ENCODE measurements at places on chromosomes 7 and 10.

DNA sequence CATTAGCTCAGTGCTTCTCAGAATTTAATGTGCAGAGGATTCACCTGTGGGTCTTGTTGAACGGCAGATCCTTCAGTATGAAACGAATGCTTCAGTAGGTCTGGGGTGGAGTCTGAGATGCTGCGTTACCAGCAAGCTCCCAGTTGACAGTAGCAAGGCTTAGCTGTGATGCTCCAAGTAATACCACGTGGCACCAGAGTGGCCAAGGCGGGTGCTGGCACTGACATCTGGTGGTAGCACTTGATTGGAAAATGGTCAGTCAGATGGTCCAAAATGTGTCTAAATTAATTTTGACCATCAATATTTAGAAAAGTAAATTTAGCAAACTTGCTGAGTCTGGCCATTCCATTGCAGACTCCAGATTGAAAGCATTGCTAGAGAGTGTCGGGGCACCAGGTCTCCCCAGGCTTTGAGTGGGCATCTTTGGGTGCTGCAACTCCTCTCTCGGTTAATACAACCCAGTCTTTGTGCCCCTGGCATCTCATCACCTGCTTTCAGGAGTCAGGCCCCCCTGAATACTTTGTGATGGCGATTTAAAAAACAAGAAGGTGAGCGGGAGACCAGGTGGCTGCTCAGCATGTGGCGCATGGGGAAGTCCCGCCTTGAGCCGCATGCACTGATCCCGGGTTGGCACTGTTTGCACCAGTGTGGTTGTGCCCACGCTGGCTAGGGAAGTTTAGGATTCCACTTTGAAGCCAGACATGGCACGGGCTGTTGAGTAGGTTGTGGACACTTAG lies 130.1 kb downstream of the NT5C2 start:
- DNase-seq: no peak

DNA sequence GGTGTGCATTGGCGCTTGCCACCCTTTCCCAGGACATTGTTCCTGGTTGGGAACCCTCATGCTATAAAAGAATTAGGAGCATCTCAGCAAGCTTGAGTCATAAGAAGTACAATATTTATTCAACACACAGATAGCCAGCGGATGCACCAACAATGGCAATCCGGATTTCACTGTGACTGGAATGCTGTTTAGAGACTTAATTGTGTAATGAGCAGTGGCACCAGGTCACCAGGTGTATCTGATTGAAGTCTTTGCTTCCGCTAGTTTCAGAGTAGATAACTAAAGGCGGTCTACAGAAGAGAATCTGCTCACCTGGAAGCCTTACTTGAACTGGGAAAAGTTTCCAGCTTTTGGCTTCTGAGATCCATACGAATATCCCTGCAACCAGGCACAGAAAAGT lies 772.3 kb upstream of the GHITM start:
- DNase-seq: no peak

DNA sequence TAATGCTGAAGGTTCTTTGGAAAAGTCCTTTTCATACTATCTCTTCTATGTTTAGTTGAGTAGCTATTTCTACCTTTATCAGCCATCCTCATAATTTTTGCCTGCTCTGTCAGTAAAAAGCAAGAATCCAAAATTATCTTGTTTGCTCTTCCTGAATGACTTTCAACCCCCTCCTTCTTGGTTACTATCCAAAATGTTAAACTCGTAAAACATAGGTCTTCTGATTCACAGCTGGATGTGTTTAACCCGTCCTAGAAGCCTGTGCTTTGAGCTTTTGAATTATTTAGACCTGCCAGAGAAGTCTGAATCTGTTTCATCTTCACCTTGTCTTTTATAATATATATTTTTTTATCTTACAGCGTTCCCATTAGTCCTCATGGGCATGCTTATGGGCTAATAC lies 136.4 kb upstream of the MDFIC start:
- no peak for DNase-seq

- DNase-seq: no peak
These were observed 50.9 kb downstream of the TFAM start for GRCh38 chr10:58436071-58436470.

GRCh38 chr10:132183046-132183445 lies 3.7 kb upstream of the DPYSL4 start:
- peak; percentile 75 for DNase-seq

DNA sequence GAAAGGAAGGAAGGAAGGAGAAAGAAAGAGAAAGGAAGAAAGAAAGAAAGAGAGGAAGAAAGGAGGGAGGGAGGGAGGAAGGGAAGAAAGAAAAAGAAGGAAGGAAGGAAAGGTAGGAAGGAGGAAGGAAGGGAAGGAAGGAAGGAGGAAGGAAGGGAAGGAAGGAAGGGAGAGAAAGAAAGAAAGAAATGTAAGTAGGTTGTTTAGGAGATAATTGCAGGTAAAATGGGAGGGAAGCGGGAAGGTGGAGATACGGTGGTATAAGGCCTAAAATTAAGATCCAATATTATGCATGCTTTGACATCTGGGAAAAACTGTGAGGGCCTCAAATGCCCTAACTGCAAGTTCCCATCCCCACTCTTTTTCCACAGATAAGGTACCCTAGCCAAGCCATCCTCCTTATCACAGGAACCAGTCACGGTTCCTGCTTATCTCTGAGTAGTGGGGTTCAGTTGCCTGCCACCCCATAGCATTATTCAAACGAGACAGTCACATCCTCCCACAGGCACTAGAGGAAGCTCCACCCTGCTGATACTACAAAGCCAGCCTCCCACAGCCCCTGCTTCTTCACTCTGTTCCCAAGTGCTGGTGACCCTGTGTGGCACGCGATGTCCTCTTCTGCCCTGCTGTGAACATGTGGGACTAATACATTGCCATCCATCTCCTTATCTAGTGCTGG lies 28.7 kb downstream of the ST8SIA6 start:
- no peak for DNase-seq

GRCh38 chr10:24751716-24752115 lies 28.0 kb upstream of the ARHGAP21 start:
- no peak for DNase-seq

GRCh38 chr10:44913350-44914081 lies 2.4 kb downstream of the TMEM72 start:
- DNase-seq: peak; percentile 37

DNA sequence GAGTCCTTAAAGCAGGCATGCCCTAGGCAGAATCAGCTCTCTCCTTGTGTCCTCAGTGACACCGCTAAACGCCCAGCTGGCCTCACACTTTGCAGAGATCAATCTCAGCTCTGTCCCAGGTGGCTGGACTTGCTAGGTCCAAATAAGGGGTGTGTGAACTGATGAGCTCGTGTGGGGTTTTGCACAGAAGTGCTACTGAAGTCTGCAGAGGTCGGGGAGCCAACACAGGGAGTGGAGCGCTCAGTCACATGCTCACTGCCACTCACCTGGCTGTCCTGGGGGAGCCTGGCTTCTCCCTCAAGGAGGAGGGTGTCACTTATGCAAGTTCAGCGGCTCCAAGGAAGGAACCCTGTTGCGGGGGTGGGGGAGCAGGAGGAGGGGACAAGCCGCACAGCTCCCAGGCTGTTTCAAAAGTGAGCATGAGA lies 2.0 kb downstream of the ELN start:
- no peak for DNase-seq

- DNase-seq: no peak
These were observed 1060.6 kb upstream of the AUTS2 start for GRCh38 chr7:68537774-68538071.

- DNase-seq: peak; percentile 71
These were observed 15.0 kb upstream of the PCBD1 start for GRCh38 chr10:70903262-70903921.

DNA sequence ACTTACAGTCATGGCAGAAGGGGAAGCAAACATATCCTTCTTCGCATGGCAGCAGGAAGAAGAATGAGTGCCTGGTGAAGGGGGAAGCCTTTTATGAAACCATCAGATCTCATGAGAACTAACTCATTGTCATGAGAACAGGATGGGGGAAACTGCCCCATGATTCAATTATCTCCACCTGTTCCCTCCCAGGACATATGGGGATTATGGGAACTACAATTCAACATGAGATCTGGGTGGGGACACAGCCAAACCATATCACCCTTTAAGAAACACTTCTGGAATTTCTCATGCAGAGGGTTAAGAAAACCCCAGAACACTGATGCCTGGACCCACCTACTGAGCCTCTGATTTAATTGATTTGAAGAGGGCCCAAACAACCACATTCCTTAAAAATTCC lies 63.3 kb upstream of the DNAJB12 start:
- DNase-seq: no peak

GRCh38 chr10:1674501-1674900 lies 62.8 kb downstream of the ADARB2 start:
- no peak for DNase-seq

DNA sequence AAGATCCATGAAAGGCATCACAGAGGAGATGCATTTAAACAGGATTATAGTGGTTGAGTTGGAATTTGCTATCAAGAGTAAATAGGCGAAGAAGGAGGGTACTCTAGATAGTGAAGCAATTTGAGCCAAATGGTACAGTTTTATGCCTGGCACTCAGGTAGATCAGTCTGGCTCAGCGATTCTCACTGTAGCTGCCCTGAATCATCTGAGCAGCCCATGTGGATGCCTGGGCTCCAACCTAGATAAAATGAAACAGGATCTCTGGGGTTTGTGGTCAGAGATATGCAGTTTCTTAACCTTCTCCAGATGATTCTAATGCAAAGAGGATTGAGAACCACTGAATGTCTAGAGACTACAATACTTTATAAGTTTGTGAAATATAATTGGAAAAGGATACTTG lies 282.0 kb upstream of the FZD1 start:
- no peak for DNase-seq

GRCh38 chr7:126993626-126994213 lies 259.0 kb downstream of the GRM8 start:
- no peak for DNase-seq

GRCh38 chr10:100528921-100529474 lies 673 bp downstream of the NDUFB8 start:
- no peak for DNase-seq

DNA sequence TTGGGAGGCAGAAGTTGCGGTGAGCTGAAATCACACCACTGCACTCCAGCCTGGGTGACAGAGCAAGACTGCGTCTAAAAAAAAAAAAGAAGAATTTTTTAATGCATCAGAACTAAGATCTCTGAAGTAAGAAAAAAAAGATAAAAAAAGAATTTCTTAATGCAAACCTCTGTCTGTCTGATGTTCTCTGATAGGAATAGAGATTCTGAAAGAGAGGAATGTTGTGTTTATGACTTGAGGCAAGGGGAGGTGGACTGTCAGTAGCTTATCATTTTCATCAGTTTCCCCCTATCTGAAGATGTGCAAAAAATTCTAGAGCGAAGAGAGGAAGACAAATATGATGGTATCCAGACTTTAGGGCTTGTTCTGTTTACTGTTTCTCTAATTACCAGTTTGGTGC lies 121.5 kb downstream of the SEC23IP start:
- no peak for DNase-seq

GRCh38 chr7:7859411-7859810 lies 109.2 kb upstream of the GLCCI1 start:
- DNase-seq: no peak

DNA sequence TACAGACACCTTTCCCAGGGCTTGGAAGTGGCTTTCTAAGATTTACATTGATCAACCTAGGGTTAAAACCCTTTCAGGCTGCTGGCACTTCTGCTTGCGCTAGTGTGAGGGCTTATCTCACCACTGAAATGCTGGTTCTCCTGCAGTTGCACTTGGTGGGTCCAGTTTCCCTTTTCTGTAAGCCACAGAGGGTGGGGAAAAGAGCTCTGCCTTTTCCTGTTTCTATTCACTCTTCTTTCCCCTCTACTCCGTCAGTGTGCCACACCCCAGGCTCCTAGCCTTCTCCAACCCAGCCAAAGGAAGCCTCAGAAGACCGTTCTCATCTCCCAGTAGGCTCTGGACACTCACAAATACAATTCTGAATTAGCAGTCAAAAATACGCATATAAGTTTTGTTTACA lies 19.0 kb upstream of the CAPZA2 start:
- no peak for DNase-seq

DNA sequence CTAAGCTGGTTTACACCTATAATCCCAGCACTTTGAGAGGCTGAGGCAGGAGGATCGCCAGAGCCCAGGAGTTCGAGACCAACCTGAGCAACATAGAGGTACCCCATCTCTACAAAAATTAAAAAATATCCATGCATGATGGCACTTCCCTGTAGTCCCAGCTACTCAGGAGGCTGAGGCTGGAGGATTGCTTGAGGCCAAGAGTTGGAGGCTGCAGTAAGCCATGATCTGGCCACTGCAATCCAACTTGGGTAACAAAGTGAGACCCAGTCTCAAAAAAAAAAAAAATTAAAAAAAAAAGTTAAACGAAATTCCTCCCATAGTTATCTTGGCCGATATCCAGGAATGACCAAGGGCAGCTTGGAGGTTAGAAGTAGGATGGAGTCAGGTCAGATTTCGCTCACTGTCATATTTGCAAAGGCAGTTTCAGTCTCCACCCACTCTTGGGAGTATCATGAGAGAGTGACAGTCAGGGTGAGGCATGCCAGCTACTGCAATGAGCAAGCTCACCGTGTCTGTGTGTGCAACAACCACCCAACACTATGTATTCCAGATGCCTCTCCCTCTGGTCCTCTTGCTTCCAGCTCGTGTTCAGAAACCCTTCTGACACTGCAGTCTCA lies 6.0 kb upstream of the ZDHHC4 start:
- no peak for DNase-seq

DNA sequence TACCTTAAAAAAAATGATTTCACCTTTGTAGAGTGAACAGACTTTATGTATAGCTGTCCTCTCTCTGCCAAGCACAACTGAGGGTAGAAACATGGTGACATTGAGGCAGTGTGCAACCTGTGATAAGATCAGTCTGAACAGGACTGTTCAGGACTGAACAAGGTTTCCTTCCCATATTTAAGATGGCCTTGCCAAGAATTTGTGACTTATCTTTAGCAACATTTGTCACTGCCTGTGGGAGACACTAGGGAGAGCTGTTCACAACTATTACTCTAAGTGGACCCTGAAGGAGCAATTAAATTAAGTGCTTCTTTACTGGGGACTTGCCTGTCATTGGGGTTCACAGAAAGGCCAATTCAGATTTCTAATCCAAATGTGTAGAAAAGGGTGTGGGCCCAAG lies 6.7 kb downstream of the OR13A1 start:
- DNase-seq: peak; percentile 8

- peak; percentile 57 for DNase-seq
These were observed 28.4 kb downstream of the UBE2D4 start for GRCh38 chr7:43954524-43955228.

- DNase-seq: no peak
These were observed 176.0 kb downstream of the NOC3L start for GRCh38 chr10:94186722-94187121.

- DNase-seq: peak; percentile 26
These were observed 141.4 kb downstream of the GRID1 start for GRCh38 chr10:86225103-86225782.

GRCh38 chr7:39987641-39988347 lies 37.7 kb downstream of the CDK13 start:
- no peak for DNase-seq

Measured in hepatocyte (in vitro differentiated cells).